ENCODE measurements at places on chromosomes 7 and 10.

GRCh38 chr7:5320802-5321396, 38.2 kb downstream of the SLC29A4 start:
- DNase-seq, result no peak

DNA sequence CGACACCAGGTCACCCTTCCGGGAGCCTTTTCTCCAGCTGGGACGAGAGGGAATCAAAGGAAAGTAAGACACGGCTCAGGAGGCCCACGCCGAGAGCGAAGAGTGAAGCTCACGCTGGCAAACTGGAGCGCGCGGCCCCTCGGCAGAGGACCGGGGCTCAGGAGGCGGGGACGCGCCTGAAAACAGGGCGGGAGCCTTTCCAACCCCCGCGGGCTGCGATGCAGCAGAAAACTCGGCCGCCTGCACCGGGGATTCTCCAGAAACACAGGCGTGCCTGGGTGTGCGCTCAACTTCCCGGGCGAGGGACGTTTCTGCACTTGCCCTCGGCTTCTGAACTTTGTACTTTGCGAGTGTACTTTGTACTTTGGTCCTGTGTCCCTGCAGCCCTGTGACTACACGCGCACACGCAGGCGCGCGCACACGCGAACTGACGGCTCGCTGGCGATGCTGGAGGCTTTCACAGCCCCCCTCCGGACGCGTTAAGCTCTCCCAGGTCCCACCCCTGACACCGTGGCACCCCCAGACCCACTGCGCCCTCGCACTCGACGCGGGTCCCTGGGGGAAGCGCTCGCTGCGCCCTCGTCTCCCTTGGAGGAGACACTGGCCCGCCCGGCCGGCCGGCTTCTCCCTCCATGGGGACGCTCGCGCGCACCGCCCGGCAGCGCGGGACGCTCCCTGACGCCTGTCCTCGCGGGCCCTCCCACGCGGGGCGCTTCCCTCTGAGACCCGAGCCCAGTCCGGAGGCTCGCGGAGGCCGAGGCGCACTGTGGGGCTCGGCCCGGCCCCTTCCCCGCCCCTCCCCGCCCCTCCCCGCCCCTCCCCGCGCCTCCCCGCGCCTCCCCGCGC, 588 bp upstream of the PAOX start:
- DNase-seq, result peak; percentile 87

- DNase-seq, result no peak
Measured at GRCh38 chr10:22911889-22912762, 15.7 kb upstream of the ARMC3 start.

GRCh38 chr7:81780914-81781693, 11.3 kb upstream of the HGF start:
- peak; percentile 54 for DNase-seq

- no peak for DNase-seq
Measured at GRCh38 chr10:11135709-11136108, 118.0 kb downstream of the CELF2 start.

- DNase-seq, result no peak
Measured at GRCh38 chr7:146262527-146262926, 145.9 kb downstream of the CNTNAP2 start.

GRCh38 chr7:108589199-108589598, 19.5 kb downstream of the DNAJB9 start:
- no peak for DNase-seq

GRCh38 chr7:24972991-24973390, 7.0 kb downstream of the OSBPL3 start:
- DNase-seq, result peak; percentile 35

DNA sequence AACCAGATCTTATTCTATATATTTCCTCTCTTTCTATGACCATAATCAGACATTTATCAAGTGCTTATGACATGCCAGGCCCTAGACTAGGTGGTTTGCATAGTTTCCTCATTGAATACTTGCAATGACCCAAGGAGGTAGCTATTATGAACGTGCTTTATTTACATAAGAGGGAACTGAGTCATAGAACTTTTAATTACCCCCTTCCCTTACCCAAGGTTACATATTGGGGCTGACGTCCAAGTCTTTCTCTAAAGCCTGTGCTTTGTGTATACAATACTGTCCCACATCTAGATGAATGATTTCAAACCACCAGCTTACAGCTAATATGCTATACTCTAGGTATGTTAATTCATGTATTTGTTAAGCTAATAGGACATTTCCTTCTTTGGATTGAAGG, 91.9 kb upstream of the NPY start:
- no peak for DNase-seq

GRCh38 chr10:69272624-69273023, 5.7 kb upstream of the HK1 start:
- no peak for DNase-seq

DNA sequence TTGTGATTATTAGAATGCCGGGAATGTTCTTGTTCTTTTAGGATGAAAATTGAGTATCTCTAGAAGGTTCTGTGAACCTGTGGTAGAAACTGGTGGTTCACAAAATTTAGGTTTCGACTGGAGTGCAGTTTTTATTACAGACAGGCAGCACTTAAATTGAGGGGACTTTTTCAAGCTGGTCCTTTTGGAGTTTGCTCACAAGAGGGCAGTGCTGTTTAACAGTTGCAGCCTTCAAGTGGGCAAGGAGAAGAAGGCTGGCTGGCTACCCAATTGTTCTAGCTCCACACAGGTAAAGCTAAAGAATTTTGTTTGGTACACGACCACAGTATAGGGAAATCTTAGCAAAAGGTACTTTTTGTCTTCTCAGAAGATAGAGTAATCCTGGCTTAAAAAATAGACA, 233.6 kb downstream of the SNX13 start:
- peak; percentile 32 for DNase-seq

DNA sequence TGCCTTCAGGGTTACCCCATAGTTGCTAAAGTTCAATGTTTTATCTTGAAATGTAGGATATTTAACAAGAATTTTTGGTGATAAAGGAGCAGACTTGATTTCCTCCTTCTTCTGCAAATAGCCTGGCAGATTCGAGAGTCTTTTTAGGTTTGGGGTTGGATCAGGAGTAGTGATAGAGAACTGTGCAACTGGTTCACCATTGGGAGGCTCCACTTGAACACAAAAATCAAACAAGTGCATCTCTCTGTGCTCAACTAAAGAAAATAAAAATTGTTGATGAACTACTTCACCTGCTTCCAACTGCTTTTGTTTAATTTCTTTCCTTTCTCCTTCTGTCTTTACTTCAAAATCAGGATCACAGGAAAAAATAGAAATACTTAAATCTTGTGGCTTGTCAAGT, 58.5 kb downstream of the MACC1 start:
- peak; percentile 26 for DNase-seq

DNA sequence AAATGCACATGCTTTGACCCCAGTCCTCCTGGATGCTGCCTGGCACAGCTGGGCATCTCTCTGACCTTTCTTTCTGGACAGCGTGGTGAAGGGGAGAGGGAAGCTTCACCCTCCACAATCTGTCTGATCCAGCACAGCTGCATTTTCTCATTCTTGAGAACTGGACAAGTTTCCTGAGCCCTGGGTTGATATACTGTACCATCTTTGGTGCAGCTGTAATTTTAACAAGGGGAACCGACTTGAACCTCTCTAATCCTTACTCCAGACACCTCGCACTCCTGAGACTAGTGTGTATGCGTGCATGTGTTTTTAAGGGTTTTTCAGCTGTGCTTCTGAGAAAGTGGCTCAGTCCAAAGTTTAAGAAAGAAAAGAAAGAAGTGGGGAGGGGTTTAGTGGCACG, 655.7 kb downstream of the INHBA start:
- no peak for DNase-seq

DNA sequence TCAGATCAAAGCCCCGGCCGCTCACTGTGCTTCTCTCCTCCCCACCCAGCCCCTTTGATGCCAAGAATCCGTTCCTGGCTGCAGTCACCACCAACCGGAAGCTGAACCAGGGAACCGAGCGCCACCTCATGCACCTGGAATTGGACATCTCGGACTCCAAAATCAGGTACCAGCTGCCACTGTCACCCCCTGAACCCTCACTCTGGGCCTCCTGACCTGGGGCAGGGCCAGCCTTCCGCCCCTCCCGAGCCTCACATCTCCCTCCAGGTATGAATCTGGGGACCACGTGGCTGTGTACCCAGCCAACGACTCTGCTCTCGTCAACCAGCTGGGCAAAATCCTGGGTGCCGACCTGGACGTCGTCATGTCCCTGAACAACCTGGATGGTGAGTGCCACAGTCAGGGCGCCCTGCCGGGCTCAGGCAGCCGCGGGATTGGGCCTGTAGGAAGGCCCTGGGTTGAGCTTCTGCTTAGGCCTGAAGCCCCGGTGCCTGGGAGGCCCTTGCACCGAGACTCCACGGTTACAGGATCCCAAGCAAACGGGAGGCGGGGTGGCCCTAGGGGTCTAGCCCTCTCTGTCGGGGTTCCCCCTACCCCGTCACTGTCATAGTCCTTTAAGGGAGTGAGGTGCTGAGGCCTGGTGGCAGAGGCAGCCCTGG, 10.8 kb downstream of the TMEM120A start:
- no peak for DNase-seq
